ENCODE measurements at places on chromosomes 12 and 14.

DNA sequence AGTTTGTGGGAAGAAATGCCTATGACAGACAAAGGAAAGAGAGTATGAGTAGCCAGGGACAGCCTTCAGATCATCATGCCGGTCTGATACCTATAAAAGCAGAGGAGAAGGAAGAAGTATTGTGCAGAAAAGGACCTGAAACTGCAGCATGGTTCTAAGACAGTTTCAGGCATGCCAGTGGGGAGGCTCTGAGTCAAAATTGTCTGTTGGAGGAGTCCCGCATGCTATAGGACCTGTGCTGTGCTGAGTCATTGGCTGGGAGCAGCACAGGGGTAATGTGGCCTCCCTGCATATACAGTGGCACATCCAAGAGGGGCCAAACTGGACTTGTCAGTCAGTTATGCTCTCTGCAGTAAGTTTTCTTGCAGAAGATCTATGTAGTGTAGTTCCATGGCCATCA lies 40.7 kb downstream of the NEUROD4 start:
- no peak for DNase-seq

DNA sequence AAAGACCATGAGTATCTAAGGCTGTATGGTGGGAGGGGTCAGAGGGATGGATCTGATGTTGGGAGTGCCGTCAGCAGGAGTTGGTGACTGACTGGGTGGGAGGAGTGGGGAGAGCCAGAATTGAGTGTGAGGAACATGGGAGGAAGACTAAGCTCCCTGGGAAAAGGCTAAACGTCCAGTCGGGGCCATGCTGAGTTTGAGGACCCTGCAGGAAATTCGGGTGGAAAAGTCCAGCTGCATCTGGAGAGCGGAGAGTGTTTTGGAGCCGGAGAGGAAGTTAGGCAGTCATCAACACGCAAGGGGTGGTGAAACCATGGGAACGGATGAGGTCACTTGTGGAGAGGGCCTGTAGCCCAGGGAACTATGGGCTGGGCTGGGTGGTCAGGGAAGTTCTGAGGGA lies 60.9 kb downstream of the ELK3 start:
- DNase-seq, result no peak

DNA sequence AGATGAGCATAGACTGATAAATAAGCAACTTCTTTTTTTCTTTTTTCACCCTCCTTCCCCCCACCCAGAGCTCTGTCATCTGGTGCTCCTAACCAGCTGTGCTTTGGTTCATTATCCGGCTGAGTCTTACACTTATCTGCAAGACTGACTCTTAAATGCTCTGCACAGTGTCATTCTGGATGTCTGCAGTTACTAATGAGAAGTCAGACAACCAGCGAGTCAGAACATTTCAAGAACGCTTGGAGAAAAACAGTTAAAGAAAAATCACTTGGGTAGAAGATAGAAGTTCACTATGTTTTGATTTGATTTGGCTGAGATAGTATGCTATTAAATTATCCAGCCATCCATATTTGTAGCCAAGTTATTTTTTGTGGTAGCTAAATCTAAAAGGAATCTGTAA lies 328.9 kb upstream of the PRICKLE1 start:
- no peak for DNase-seq

GRCh38 chr12:8493084-8493483 lies 20.2 kb upstream of the CLEC4D start:
- DNase-seq, result peak; percentile 9

DNA sequence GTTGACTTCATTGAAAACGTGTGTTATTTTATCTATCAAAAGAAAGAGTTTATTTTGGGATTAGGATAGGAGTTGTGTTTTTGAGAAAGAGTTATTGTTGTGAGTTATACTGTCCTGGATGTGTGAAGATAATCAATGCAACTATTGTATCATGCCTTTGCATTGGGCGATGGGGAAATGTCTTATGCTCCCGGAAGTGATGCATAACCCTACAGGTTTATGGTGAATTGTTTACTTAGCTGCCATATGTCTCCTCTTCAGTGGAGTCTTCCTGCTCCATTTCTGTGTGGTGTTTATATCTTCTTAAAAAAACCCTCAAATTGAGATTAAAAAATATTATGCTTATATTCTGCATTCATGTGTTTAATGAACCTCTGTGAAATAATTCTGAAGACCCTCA lies 6.5 kb downstream of the PDE3A start:
- DNase-seq, result no peak

DNA sequence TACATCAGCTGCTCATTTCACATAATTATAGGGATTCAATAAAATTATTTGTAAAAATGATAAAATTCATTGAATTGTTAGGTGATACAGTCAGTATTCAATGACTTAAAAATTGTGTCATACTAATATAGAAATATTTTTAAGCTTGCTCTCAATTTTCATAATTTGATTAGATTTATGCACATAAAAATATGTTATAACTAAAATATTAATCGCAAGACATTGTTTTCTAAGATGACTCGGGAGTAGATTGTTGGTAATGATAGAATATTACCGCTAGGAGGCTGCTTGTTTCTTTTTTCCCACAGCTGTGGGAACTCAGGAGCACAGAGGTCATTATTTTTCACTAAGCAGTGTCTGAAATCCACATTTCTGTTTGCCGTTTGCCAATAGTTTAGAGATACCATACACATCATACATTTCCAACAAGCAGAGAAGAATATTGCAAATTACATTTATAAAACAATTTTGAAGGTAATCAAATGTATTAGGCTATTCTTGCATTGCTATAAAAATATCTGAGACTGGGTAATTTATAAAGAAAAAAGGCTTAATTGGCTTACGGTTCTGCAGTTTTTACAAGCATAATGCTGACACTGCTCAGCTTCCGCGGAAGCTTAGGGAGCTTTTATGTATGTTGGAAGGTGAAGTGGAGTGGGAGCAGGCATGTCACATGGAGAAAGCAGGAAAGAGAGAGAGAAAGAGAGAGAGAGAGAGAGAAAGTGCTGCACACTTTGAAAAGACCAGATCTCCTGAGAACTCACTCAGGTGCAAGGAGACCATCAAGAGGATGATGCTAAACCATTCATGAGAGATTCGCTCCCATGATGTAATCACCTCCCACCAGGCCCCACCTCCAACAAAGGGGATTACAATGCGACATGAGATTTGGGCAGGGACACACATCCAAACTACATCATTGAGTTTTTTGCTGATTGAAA lies 9.2 kb downstream of the CD69 start:
- DNase-seq, result peak; percentile 66

GRCh38 chr12:13210236-13211190 lies 14.0 kb downstream of the EMP1 start:
- no peak for DNase-seq

DNA sequence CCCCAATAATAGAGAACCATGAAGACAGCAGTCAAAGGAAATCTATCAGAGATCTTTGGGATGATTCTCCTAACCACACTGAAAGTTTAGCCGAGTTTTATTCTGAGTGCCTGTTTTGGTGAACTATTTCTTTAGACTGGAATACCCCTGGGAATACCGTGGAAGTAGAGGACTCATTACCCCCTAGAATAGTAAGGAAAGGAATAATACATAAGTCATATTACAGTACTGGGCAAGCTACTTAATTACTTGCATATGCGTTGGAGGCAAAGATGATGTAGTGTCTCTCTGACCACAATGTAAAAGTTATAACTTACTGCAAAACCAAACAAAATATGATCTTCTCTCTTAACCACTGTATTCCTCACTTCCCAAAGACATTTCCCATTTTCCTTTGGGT lies 25.5 kb downstream of the ZC2HC1C start:
- no peak for DNase-seq

Measured in stimulated activated CD8-positive, alpha-beta memory T cell treated with anti-CD3 and anti-CD28 coated beads, Interleukin-12 subunit alpha, Interleukin-12 subunit beta, amount 100 ng/mL, for 1 hour (primary cell).